Activated CD8-positive, alpha-beta memory T cell treated with anti-CD3 and anti-CD28 coated beads for 1 hour (primary cell): ENCODE measurements at places on chromosomes 5 and 9.

- no peak for DNase-seq
Measured at GRCh38 chr9:134993416-134993815, 75.7 kb upstream of the FCN1 start.

DNA sequence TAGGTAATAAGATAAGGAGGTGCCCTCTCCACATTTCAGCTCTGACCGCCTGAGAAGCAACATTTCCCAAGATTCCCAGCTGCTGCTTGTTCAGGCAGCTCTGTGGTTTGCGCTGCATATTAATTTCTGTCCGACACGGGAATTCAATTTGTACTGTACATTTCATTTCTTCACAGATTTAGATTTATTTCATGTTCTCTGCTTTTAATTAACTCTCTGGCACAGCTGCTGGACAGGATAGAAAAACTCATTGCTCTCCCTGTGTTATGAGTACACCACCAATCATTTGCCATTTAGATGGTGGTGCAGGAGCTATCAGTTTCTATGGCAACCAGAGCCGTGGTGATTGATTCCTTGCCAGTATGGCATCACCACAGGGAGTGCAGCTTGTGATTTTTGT, 558.5 kb downstream of the DMRTA1 start:
- no peak for DNase-seq

- DNase-seq, result no peak
Measured at GRCh38 chr9:78893774-78894401, 597.0 kb downstream of the PSAT1 start.

GRCh38 chr5:56607074-56607473, 208.3 kb upstream of the MAP3K1 start:
- DNase-seq, result no peak

DNA sequence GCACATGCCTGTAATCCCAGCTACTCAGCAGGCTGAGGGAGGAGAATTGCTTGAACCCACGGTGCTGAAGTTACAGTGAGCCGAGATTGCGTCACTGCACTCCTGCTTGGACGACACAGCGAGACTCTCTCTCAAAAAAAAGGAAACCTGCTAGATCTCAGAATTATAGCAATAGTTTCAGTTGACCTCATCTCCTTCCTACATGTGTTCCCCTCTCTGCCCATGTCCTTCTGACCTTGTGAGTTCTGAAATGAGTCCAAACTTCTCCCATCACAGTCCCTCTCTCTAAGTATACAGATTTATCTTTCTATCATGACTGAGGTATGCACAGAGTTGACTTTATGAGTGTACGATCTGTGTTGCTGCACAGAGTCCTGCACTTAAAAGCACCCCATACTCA, 44.6 kb upstream of the SHOC1 start:
- DNase-seq, result no peak

GRCh38 chr5:126809916-126810315, 33.0 kb downstream of the LMNB1 start:
- no peak for DNase-seq

DNA sequence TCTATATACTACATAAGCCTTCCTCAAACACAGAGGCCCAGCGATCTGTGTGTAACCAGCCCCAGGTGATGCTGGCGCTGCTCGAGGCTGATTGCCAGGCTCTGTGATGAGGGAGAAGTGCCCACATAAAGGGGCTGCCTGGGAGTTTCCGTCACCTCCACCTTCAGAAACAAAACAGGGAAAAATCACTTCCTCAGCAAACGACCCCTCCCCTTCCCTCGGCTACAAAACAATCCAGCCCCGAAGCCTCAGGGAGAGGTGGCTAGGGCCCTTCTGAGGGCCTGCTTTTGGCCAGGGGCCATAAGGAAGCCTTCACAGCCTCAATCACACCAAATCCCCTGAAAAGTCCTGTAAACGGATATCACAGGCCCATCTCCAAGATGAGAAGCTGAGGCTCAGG, 51.1 kb downstream of the DAP start:
- DNase-seq, result no peak

DNA sequence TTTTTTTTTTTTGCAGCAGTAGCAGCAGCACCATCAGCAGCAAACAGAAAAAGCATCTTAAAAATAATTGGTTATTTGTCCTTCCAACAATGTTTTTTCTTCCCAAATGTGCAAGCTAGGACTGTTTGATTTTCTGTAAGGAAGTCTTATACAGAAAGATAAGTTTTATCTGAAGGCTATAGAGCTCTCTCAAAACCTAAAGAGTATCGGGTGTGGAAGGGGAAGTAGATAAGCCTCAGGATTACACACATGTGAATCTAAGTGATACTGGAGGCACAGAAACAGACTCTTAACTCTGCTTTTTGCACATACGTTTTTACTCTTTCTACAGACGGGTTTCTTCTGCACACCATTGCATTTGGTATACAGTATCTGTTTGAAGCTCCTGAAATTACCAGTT, 184.4 kb upstream of the FTMT start:
- no peak for DNase-seq

DNA sequence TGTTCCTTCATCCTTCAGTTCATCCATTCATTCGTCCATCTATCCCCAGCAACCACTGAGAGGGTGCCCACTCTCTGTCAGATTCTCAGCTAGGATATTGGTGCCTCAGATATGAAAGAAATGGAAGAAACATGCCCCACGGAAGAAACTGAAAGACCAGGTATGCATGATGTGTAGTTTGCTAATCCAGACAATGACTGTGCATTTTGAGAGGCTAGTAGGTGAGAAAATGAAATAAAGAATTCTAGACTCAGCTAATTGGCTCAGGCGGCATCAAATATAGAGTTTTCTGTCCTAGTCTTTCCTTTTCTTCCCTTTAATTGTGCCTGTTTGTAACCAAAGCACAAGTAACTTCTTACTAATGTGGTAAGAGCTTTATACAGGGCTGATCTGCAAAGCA, 104.7 kb downstream of the PDZD2 start:
- DNase-seq, result no peak

- DNase-seq, result no peak
Measured at GRCh38 chr9:105146677-105147076, 97.8 kb upstream of the SLC44A1 start.

DNA sequence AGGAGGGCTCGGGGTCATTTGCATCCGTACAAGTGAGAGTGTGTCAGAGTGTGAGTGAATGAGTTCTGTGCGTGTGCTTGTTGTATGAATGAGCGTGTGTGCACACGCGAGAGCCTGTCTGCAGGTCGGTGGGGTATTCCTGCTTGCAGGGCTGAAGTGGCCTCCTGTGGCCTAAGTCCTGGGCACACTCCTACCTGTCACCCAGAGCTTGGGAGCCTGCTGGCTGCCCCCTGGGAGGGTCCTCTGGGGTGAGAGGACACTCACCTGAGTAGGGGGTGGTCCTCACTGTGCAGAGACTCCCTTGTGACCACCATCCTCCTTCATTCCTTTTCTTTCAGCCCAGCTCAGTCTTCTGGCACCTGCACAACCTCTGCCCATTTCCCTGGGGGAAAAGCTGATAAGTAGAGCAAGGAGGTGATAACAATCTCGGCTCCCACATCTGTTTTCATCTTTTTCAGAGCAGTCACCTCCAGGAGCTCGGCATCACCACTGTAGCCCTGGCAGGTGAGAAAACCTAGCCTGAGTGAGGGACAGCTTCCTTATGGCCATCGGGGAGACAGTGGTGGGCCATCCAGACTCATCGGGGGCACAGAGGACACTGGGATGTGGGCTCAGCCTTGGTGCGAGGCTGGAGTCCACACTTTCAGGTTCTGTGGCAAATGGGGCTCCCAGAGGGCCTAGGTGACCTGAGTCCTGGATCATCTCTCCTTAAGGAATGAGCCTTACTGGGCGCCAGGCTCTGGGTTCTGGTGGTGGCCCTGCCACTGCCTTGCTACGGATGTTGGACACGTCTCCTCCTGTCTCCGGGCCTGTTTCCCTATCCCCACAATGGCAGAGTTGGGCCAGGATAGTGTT, 38.7 kb upstream of the SYNPO start:
- DNase-seq, result no peak

GRCh38 chr5:39794513-39795210, 369.9 kb upstream of the DAB2 start:
- DNase-seq, result no peak

- DNase-seq, result no peak
Measured at GRCh38 chr9:83240671-83241070, 177.7 kb upstream of the RASEF start.

- DNase-seq, result no peak
Measured at GRCh38 chr5:142079306-142079721, 29.3 kb upstream of the NDFIP1 start.

GRCh38 chr9:136513191-136513590, 30.4 kb upstream of the SEC16A start:
- no peak for DNase-seq

DNA sequence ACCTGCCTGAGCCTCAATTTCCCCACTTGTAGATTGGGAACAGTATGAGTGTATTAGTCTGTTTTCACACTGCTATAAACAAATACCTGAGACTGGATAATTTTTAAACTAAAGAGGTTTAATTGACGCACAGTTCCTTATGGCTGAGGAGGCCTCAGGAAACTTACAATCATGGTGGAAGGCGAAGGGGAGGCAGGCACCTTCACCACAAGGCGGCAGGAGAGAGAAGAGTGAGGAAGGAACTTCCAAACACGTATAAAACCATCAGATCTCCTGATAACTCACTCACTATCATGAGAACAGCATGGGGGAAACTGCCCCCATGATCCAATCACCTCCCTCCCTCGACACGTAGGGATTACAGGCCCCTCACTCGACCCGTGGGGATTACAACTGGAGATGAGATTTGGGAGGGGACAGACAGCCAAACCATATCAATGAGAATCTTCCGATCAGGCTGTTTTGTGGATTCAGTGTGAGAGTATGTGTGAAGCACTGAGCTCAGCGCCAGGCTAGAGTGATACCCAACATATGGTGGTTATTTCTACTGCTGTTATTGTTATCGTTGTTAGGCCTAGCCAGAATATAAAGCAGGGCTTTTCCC, 14.6 kb upstream of the LMX1B start:
- no peak for DNase-seq

DNA sequence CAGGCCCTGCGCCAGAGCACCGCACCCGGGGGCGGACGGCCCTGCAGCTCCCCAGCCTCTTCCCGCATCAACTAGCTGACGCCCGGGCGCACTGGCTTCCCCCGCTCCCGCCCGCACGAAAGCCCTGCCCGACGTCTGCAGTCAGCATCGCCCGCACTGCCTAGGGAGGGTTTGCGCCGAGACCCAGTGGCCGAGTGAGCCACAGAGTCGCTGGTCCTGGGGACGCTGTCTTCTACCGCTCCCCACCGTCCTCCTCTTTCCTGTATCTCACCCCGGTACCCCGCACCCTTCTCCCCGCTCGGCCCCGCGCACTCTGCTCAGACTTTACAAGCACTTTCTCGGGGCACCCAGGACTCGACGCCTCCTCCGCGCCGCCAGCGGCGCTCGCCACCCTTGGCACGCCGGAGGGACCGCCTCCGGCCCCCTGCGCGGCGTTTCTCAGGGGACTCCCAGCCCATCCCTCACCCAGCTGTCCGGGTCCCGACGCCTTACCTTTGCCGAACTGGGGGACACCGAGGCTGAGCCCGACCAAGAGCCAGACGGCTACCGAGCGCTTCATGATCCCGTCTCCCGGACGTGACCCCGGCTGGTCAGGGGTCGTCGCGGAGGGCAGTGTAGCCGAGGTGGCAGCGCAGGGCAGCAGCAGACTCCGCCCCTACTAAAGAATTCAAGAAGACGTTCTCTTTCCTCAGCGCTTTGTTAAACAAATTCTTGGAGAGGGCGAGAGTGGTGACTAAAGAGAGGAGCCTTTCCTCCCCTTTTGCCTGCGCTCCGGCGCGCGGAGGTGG, 670 bp downstream of the EDIL3 start:
- DNase-seq, result no peak

DNA sequence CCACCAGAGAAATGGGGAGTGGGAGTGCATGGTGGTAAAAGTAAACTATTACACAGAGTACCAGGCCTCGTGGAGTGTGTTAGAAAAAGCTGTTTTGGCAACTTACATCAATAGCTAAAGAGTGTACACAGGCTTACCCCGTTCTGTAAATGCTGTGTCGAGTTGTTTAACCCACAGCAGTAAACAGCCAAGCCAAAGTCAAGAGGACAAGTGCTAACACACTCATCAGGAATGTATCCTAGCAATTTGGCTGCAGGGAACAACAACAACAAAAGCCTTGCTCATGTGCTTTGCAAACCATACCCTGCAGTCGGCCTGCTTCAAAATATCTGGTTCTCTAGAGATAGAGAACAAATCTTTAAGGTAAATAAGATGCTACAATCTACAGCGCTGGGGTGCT, 15.9 kb downstream of the DAP start:
- DNase-seq, result no peak

GRCh38 chr5:131640043-131640856, 5.2 kb upstream of the RAPGEF6 start:
- DNase-seq, result peak; percentile 18

DNA sequence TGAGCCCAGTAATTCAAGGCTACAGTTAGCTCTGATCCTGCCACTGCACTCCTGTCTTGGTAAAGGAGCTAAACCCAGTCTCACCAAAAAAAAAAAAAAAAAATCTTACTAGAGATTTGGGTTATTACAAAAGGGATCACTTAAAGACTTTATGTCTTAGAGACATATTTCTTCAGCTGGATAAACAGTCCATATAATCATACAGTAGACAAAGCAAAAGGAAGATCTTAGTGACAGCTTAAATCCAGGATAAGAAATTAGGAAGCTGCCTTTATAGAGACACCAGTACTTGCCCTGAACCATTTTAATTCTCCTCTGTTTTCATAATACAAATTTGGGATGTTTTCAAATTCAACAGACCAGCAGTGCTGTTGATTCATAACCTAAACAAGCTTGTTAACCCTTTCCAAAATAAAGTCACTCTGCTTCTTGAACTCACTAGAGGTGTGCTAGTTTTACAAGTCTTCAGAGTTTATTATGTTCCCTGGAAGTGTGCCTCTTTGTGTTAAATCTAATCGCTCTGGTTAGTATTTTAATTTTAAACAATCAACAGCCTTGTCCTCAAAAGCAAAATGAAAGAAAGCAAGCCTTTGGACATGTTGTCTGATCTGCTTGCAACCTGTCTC, 255.5 kb downstream of the ARRDC3 start:
- DNase-seq, result no peak
